Stimulated activated CD4-positive, alpha-beta T cell treated with anti-CD3 and anti-CD28 coated beads, Interleukin-1b, Interleukin-23, amount 100 ng/mL, for 1 hour (primary cell): ENCODE measurements at places on chromosomes 1 and 21.

- no peak for DNase-seq
Observed at GRCh38 chr21:38759413-38759812, 46.3 kb upstream of the ETS2 start.

GRCh38 chr1:204116539-204116938, 35.3 kb downstream of the ETNK2 start:
- DNase-seq, result no peak

GRCh38 chr1:228277491-228278431, 69.9 kb downstream of the OBSCN start:
- DNase-seq, result no peak

DNA sequence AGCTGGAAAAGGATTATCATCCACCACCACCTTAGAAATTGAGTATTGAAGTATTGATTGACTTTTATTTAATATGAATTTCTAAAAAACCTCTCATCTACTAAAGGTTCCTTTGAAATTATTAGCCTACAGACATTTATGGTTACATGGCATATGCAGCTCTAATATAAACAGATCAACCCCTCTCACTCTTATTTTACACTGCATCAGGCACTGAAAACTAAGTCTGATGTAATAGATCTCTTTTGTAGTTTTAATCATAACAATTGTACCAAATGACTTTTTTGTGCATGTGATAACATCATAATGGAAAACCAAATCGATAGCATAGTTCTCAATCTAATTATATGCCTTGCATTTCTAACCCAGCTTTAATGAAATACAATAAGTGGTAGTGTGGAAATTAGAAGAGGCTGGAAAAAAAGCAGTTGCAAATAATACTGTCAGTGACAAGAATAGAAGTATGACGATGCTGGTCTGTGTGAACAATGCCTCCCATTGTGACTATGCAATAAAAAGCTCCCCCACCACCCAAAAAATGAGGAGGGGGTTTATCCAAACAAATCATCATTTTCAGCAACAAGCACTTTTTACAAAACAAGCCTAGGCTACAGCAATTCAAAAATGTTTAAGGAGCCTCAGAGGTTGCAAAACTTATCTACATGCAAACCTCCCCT, 426.5 kb upstream of the NFIA start:
- DNase-seq, result no peak

GRCh38 chr1:162549001-162549400, 12.5 kb upstream of the UAP1 start:
- no peak for DNase-seq

- peak; percentile 22 for DNase-seq
Observed at GRCh38 chr1:17419626-17420328, 19.7 kb downstream of the RCC2 start.

DNA sequence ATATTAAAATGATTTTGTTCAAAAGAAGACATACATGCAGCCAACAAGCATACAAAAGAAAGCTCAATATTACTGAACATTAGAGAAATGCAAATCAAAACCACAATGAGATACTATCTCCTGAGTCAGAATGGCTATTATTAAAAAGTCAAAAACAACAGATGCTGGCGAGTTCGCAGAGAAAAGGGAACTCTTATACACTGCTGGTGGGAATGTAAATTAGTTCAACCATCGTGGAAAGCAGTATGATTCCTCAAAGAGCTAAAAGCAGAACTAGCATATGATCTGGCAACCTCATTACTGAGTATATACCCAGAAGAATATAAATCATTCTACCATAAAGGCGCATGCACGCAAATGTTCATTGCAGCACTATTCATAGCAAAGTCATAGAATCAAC, 126.0 kb upstream of the HMCN1 start:
- DNase-seq, result no peak

- no peak for DNase-seq
Observed at GRCh38 chr21:18769599-18769998, 366.0 kb upstream of the TMPRSS15 start.

- DNase-seq, result no peak
Observed at GRCh38 chr1:248376916-248377315, 1.4 kb downstream of the OR2T6 start.

- peak; percentile 35 for DNase-seq
Observed at GRCh38 chr1:20574686-20575540, 14.0 kb upstream of the CDA start.

GRCh38 chr1:30225357-30225756, 498.0 kb downstream of the MATN1 start:
- no peak for DNase-seq

DNA sequence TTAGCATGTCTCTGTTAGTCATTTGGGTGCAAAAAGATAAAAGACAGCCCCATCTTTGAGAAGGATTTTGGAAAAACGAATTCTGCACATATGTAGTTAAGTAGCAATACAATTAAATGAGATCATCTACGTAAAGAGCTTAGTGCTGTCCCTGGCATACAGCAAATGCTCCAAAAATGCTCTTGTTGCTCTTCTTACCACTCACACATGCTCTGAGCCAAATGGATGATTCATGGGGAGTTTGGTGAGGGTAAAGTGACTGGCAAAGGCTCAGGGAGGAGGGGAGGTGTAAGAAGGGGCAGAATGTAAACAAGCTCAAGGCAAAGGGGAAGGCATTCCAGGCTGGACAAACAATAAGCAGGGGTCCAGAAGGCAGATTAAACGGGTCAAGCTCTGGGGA, 191.9 kb downstream of the AK5 start:
- DNase-seq, result no peak
